H9 (cell line): ENCODE measurements at places on chromosomes 3 and 15.

GRCh38 chr3:143137435-143138036 is 18.0 kb downstream of the CHST2 start:
- no peak overlapping the region for H3K4me3 ChIP-seq
- DNase-seq = no peak
- H3K4me1 ChIP-seq = peaks cover 7% of the 10 kb centered on the region; the same call in 1 of the 2 replicates
- no peaks in the 10 kb centered on the region for H3K36me3 ChIP-seq
- no peaks in the 10 kb centered on the region for H3K27me3 ChIP-seq

DNA sequence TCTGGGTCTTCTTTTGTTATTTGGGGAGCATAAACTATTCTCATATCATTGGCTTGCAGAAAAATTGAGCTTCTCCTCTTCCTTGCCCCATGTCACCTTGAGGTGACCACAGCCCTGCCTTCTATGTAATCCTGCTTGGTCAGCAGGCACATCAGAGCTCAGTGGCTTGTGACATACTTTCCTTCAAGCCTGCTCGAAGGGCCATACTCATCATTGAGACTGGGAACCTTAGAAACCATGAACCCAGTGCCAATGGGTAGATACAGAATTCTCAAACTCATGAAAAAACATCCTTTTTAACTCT is 3.7 kb upstream of the CCR2 start:
- no peak overlapping the region for H3K27ac ChIP-seq
- no peak overlapping the region for H3K4me3 ChIP-seq
- 0 out of 2 replicates have a peak, but pooled peaks cover 2% of the 10 kb centered on the region for H3K4me1 ChIP-seq
- no peak for DNase-seq
- H3K27me3 ChIP-seq = no peaks in the 10 kb centered on the region; the same call in 1 of the 2 replicates
- H3K36me3 ChIP-seq = no peaks in the 10 kb centered on the region

- no peak overlapping the region for H3K27ac ChIP-seq
- H3K27me3 ChIP-seq = no peaks in the 10 kb centered on the region
- no peak for DNase-seq
- H3K4me1 ChIP-seq = no peaks in the 10 kb centered on the region
- no peaks in the 10 kb centered on the region for H3K36me3 ChIP-seq
Measured at GRCh38 chr15:58433597-58434333, 2.0 kb downstream of the LIPC start.

- H3K4me1 ChIP-seq = no peaks in the 10 kb centered on the region
- H3K27ac ChIP-seq = no peak overlapping the region
- H3K27me3 ChIP-seq = no peaks in the 10 kb centered on the region
- no peaks in the 10 kb centered on the region for H3K36me3 ChIP-seq
Measured at GRCh38 chr15:33440900-33441299, 130.1 kb downstream of the RYR3 start.

DNA sequence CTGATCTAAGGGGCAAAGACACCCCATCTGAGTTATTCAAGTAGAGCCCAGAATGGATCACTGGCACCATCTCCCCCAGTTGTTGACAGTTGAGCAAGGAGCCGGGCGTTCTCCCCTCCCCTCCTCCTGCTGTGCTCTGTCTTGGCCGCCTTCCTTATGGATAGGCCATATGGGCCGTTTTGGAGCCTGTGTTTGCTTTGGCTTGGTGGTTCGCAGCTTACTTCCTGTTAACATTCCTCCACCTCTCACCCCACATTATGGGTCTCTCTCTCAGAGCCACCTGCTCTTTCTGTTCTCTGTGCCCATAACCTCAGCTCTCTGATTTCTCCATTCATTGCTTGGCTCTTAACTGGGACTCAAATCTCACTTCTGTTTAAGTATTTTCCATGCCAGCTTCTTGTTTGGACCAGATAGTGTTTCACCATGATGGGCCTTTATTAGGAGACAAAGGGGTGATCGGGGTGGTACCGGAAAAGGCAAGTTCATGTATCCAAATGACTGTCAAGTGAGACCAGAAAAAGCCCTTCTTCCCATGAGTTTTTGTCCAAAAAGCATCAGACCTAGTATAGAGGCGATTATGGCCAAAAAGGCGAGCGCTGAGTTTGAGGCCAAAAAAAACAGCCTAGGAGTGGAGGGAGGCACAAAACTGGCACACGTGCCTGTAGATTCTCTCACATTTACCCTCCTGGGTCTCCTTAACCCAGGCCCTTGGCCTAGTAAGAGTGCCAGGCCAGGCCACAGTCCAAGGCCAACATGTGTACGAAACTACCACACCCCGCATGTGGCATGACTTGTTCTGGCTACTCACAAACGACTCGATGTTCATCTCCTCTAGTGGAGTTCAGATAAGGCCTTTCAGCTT is 62.6 kb downstream of the DUT start:
- H3K4me1 ChIP-seq = no peaks in the 10 kb centered on the region
- H3K36me3 ChIP-seq = no peaks in the 10 kb centered on the region
- H3K27me3 ChIP-seq = no peaks in the 10 kb centered on the region
- DNase-seq = no peak
